ENCODE measurements at places on chromosomes 5 and 9.

GRCh38 chr9:85408494-85408893 lies 333.3 kb downstream of the AGTPBP1 start:
- no peak for DNase-seq

DNA sequence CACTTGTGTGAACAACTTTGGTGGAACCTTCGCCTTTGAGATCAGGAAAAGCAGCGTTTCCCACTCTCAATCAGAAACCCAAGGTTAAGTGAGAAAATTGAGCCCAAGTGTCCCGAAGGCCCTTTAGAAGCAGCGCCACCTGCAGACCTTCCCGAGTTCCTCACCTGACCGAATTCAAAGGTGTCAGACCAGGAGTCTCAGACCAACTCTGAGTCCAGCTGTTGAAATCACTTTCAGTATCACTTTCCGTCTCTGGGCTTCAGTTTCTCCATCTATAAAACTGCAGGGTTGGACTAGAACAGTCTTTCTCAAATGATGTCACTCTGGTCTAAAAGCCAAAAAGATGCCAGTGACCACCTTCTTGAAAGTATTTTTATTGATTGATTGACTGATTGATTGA lies 31.7 kb upstream of the GRHPR start:
- peak; percentile 26 for DNase-seq

DNA sequence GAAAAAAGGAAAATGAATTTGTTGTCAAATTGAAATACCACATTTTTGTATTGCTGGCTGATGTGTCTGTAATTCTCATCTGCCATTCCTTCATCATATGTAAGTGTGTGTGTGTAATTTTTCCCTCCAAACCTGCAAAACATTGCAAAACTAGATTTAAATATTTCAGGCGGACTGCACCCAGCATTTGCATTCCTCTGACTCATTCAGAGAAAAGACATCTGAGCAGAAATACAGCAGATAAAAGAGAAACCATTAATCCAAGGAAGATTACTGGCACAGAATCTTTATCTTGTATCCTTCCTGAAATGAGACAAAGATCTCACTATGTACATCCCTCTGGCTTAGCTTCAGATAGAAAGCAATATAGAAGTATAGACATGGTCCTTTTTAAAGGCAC lies 275.3 kb downstream of the TMEM38B start:
- peak; percentile 40 for DNase-seq

DNA sequence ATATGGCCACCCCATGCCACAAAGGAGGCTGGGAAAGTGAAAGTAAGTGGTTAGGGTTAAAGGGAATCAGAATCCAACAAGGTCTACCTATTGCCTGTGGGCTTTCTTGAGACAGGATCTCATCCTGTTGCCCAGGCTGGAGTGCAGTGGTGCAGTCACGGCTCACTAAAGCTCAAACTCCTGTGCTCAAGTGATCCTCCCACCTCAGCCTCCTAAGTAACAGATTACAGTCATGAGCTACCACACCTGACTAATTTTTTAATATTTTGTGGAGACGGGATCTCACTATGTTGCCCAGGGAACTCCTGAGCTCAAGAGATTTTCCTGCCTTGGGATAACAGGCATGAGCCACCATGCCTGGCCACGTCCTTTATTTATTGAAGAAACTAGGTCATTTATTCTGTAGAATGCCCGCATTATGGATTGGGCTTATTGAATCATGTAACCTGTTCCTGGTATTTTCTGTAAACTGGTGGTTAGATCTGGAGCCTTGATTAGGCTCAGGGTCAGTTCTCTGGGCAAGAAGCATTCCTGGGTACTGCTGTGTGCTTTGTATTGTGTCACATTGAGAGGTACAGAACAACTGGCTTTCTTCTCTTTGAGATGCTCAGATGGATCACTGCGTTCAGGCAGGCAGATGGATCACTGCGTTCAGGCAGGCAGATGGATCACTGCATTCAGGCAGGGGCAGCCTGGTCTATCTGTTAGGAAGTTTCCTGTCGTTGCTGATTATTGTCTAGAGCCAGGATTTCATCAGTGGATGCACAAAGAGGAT lies 41.6 kb downstream of the ERGIC1 start:
- DNase-seq = no peak

DNA sequence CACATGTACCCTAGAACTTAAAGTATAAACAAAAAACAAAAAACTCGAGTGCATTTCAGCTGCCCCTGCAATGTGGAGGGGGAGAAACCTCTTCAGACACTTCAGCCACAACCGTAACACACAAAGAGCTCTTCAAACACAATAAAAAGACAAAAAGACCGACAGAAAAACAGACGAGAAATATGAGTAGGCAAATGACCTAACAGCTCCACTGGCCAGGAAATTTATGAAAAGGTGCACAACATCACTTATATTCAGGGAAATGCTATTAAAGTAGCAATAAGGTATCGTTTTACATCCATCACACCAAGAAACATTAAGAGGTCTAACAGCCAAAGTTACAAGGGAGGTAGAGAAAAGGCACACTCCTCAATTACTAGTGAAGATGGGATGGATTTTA lies 6.2 kb downstream of the ZBED3 start:
- DNase-seq = no peak

DNA sequence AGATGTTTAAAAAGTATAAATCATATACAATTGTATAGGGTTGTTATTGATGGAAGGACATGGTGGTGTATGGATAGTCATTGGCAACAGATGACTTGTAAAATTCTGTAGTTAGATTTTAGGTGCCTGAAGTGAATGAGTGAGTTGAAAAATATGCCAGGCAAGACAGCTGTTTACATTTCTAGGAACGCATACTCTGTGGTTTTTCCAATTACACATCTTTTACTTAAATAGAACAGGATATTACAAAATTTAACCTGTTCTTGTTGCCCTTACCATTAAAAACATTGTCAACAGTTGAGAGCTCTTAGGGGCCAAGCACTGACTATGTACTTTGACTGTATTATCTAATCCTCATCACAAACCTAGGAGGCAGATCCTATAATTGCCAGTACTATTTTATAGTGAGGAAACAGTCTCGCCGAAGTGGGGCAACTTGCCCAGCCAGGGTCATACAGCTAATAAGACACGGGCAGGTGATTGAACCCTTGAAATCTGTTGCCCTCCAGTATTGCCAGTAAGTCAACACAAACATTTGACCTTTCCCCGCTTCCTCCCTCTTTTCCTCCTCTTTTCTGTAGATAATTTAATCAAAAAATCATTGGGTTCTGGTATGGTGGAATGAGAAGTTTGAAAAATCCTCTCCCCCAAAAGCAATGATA lies 88.6 kb downstream of the MACROH2A1 start:
- DNase-seq = no peak

Data from SK-MEL-5 (cell line).